ENCODE measurements at places on chromosomes 11 and 22.

GRCh38 chr11:62922653-62923431 is 1.7 kb upstream of the CHRM1 start:
- DNase-seq = no peak

DNA sequence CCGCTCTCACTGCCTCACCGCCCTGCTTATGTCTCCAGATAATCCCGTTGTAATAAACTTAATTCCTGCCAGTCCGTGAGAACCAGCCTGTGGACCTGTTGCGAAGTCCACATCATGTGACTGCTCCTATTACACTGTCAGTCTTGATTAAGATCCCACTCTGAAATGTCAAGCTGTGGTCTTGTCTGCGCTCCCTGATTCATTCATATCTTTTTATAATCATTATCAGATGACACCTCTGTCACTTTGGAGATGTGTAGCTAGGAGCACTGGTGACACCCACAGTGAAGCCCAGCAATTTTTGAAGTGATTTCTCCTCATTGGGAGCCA is 377.3 kb downstream of the TBC1D22A start:
- peak; percentile 39 for DNase-seq

GRCh38 chr11:6900327-6900999 is 8.2 kb upstream of the OR2D2 start:
- DNase-seq = no peak

GRCh38 chr11:57390535-57390934 is at the start of gene PRG2:
Gene PRG2 (minus strand): TSS chr11:57390650. CDS start chr11:57389944, 706 bp downstream.
- DNase-seq = no peak

GRCh38 chr11:20064961-20065405 is 95.3 kb downstream of the DBX1 start:
- no peak for DNase-seq

- peak; percentile 92 for DNase-seq
Measured at GRCh38 chr11:111735262-111736116, 30.7 kb downstream of the PPP2R1B start.

DNA sequence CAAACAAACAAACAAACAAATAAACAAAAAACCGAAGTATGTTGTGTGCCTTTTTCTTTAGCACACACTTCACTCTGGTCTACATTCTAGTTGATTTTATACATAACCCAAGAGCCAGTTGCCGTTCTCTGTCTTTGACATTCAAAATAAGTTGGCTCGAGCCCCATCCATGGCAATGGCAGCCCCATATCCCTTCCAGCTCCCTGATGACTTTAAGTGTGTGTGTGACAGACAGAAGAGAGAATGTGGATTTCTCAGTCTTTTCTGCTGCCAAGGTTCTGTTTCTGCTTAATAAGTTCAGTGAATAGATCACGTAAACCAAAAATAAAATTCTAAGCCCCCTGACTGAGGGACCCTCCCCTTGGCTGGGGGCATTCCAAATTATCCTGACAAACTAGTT is 100.6 kb upstream of the TENM4 start:
- DNase-seq = no peak

DNA sequence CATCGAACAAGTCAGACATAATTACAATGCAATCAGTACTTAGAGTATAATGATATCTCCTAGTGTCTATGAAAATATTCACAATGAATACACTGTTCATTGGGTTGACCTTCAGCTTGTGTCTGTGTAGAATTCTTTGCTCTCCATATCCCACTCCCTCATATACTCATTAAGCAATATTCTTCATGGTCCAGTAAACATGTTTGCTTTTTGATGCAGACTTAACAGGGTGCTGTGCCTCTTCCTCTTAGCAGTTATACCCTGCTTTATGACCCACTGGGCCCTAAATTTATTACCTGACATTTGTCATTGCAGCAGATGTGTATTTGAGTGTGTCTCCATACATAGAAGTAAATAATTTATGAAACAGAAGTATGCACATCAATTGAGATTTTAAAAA is 352.5 kb upstream of the CCDC179 start:
- DNase-seq = no peak

GRCh38 chr11:16448123-16448717 is 91.9 kb upstream of the SOX6 start:
- DNase-seq = no peak

DNA sequence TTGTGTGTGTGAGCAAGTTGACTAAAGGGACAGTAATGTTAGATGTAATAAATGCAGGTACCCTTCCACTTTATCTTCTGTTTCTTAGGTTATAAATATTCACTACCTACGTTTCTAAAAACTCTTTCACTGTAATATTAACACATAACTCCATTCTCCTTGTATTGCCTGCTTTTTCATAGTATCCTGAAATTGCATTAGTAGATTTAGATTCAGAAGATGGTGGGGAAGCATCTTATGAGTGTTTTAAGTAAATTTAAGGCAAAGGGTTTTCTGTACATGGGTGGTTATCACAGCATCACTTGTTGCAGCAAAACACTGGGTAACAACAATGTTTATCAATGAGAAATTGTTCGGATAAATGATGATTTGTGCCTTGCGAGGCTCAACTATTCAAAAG is 115.2 kb upstream of the VPREB1 start:
- no peak for DNase-seq

GRCh38 chr11:128399251-128400121 is 187.9 kb downstream of the ETS1 start:
- peak; percentile 87 for DNase-seq

- DNase-seq = peak; percentile 54
Measured at GRCh38 chr11:79547256-79547655, 106.4 kb upstream of the TENM4 start.

DNA sequence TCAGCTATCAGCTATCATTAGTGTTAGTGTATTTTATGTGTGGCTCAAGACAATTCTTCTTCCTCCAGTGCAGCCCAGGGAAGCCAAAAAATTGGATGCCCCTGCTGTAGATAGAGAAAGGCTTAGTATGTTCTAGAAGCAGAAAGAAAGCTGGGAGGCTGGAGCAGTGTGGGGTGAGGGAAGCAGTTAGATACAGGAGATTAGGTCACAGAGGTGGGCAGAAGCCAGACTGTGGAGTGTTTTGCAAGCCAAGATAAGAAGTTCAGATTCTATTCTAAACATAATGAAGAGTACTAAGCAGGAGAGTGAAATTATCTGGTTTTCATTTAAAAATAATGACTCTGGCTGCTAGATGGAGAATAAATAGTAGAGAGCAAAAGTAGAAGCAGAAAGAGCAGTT is 381.7 kb downstream of the DCDC1 start:
- DNase-seq = peak; percentile 73

- peak; percentile 48 for DNase-seq
Measured at GRCh38 chr11:46382646-46383403, 1.4 kb downstream of the MDK start.

DNA sequence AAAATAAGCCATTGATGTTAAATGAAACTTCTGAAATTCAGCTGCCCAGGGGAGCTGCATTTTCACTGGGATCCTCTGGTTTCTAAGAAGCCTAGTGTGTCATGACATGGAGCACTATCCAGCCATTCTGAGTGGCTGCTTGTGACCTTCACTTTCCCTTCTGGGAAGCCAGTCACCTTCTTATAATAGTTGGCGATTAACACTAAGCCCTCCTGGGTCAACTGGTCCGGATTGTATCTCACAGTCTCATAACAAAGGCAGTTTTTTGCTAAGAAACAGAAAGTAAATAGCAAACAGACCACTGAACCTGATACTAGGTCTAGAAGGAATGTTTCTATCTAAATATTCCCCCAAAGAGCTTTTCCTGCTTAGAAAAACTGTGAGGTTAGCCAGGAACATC is 7.9 kb downstream of the CSRP3 start:
- peak; percentile 27 for DNase-seq

- DNase-seq = no peak
Measured at GRCh38 chr22:50694766-50695420, 22.3 kb downstream of the SHANK3 start.
